ENCODE measurements at places on chromosomes 1 and 21.
A peak's percentile ranks its signal among the peaks of the same experiment; 100 is the strongest.

GRCh38 chr1:18111605-18112297 lies 4.2 kb downstream of the IGSF21 start:
- DNase-seq = no peak

DNA sequence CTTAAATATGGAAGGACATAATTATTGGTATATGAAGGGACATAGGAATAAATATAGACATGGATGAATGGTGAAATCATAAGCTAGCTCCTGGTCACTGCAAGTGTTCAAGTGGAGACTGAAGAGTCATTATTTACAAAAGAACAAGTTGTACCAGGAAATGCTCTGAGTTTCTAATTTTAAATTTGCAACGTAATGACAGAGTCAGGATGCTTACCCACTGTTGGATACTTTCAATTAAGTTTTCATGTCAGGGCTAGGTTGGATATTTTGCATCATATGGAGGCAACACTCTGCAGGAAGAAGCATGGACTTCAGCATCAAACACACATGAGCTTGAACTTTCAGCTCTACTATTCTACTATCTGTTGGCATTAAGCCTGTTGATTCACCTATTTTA lies 499.6 kb upstream of the C1orf87 start:
- DNase-seq = no peak

GRCh38 chr1:86914998-86915736 lies 732 bp downstream of the HS2ST1 start:
- peak; percentile 67 for DNase-seq

- no peak for DNase-seq
Observed at GRCh38 chr21:46120301-46121285, 22.7 kb downstream of the COL6A2 start.

DNA sequence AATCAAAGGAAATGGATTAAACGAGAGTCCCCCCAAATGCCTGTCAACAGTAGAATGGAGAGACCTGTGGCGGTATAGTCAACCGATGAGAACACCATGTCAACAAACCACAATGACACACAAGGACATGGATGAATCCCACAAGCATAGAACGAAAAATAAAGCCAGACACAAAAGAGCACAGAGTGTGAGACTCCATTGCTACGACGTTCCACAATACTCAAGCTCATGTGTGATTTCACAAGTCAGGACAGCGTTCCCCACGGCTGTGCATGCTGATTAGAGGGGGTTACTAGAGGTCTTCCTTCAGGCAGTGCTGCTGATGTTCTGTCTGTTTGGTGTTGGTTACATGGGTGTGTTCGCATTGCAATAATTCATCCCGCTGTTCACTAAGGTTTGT lies 5.8 kb upstream of the PLA2G2D start:
- no peak for DNase-seq

DNA sequence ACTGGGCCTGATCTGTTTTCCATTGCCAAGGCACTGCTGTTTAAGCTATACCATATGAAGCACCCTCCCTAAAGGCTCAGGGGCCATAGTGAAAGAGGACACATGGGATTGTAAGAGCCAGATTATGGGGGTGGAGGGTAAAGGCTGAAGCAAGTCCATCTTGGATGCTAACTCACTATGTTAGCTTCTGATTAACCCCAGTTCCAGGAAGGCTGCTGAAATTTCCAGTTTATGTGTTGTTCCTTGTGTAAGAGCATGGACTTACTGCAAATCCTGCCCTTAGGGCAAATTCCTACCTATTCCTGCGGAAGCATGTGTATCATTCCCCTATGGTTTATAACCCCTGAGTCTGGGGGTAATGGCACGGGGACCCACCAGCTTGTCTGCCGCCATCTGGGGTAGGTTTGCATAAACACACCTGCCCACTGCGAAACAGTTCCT lies 91.8 kb upstream of the SERBP1 start:
- no peak for DNase-seq
